ENCODE measurements at places on chromosomes 5 and 9.

GRCh38 chr5:128378196-128378595 is 159.8 kb downstream of the FBN2 start:
- DNase-seq = no peak

DNA sequence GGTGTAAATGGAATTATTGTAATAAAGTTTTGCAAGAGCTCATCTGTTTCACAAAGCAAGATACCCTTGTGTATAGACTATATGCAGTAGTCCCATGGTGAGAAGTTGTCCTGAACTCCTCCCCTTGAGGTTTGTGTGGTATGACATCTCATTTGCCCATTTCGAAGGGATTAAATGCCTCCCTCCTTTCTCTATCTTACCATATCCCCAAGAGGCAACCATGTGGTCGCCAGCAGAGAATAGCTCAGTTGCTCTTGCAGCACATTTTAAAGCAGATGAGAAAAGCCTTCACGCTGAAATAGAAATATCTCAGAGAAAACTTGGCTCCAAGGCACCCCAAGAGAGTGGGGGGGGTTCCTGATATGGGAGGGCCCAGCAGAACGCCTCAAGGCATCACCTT is 4.6 kb downstream of the SEMA6A start:
- DNase-seq = no peak

DNA sequence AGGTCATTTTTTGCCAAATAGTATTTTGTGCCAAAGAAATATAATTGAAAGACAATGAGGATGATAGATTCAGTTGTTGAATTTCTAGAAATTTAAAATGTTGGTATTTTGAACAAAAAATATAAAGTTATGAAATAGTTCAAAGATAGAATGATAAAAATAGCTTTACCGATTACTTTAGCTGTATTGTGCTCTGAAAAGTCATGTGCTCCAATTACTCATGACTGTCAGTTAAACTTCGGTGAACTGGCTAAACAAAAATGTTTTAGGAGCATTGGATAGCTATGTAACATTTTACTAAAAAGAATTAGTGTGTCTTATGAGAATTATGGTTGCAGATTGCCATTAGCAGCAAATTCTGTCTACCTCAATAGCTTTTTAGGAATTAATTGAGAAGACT is 177.3 kb upstream of the VCAN start:
- no peak for DNase-seq

DNA sequence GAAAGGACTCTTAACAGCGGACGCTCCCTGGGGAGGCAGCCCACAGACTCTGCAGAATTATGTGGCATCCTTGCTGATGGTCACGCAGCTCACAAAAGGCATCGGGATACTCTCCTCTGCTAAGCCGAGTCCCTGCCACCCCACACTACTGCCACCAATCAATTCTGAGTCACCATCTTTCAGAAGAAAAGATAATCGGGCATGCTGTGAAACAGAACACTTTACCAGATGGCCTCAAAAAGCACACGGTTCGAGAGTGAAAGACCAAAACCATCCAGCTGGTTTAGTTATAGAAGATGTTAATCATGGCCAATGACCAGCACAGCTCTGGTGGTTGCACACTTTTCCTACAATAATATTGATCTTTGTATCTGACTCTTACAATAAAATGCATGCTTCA is 136.3 kb downstream of the MYO10 start:
- no peak for DNase-seq

GRCh38 chr9:101727612-101728524 is 10.6 kb downstream of the GRIN3A start:
- DNase-seq = no peak

GRCh38 chr5:118776755-118777154 is 211.6 kb downstream of the DTWD2 start:
- DNase-seq = no peak

DNA sequence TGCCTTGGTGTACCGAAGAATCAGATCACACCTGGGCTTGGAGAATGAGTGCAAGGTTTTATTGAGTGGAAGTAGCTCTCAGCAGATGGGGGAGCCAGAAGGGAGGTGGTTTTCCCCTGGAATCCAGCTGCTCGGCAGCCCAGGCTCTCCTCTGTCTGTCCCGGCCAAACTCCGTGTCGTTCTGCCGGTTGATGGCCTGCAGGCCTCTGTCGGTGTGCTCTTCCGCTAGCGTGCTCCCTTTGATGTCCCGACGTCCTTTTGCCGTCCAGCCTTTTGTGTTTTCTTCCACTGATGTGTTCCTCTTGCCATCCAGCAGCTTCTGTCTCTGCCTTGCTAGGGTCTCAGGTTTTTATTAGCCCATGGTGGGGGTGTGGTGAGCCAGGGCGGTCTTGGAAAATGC is 28.0 kb upstream of the MIER3 start:
- DNase-seq = no peak

GRCh38 chr9:19386502-19387044 is 6.5 kb upstream of the RPS6 start:
- no peak for DNase-seq

Data from activated naive CD4-positive, alpha-beta T cell (primary cell).